ENCODE measurements at places on chromosomes 16 and 17.

DNA sequence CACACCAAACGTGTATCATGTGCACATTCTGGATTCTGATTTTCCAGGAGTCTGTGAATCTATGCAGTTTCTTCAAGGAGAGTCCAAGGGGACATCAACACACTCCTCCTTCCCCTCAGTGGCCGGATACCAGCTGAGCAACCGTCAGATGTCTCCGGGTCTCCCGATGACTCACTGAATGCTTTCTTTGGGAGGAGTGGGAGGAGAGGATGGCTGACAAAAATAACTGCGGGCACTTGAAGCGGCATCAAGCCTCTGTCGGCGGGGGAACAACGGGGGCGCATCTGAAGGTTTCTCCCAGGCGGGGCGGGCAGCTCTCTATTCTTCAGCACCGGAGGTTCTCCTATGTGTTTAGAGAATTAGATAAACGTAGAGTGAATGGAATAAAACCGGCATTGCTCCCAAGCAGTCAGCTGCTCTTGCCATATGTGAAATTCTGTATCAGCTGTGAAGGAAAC is 24.6 kb upstream of the LRRC75A start:
- peak; percentile 95 for DNase-seq

DNA sequence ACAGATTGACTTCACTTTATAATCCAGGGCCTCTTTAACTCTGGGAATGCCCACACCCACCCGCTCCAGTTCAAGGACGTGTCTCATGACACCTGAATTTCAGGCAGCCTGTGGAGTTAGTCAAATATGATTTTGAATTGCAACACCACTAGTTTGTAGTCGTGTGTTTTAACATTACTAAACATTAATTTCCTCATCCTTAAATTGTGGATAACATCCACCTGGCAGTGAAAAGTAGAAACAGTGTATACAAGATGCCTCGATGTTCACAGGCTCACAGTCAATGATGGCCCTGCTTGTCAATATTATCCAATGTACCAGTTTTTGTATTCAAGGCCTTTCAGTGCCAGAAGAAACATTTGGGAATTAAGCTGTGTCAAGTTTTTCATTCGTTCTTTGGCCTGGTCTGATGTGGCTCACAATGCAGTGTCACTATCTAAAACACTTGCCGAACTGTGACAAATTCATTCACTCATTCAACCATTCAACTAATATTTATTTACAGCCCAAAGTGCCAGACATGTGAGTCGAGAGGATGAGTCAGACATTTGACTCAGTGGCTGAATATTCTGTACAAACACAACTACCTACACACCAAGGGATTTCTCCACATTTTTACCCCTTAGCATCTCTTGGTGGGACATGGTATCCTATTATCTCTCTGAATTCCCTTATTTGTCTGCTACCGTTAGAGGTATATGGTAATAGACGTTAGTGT is 1.4 kb downstream of the MEIOB start:
- DNase-seq, result peak; percentile 35

DNA sequence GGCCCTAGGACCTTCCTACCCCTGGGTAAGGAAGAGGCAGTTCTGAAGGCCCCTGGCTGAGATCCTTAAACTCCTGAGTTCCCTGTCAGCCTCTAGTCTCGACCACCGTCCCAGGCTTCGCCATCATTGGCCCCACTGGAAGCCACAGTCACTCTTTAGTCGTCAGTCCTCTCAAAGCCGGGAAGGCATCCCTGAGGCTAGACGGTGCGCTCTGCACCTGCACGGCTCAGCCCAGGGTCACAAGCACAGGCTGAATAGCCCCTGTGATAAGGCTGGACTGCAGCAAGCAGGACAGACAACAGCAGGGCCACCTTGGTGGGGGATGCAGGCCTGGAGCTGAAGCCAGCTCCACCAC is 3.3 kb upstream of the HEXIM1 start:
- no peak for DNase-seq

- DNase-seq, result no peak
Observed at GRCh38 chr16:89565256-89565505, 4.7 kb downstream of the RPL13 start.

DNA sequence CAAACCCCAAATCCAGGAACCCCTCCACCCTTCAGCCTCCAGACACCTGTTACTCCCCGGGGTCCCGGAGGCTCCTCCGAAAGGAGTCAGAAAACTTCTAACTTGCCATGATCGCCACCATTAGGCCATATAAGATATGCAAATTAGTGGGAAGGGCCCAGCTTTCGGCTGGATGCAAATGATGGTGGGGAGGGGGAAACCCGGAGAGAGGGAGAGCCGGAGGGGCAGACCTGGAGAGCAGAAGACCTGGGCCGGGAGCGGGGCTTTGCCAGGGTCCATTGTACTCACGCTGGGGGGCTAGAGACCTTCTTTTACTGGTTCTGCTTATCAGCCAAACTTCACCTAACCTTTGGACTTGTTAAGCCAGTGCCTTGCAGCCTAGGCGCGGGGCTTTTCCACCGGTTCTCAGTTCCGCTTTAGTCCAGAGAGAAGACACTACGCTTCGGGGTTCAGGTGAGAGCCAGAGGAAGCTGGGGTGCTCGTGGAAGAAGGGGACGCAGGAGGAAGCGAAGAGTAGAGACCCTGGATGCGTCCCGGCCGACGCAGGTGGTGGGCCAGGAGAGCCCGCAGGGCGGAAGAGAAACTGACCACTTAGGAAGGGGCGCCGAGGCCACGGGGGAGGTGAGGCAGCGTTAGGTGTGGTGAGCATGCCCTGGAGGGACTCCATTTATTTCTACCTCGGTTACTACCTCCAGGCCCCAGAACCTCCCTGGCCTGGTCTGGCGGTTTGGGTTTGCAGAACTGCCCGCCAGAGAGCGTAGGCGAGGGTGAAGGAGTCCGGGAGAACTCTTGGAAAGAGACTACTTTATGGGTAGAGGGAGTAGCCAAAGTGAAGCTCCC is at the start of gene HNF1B:
Gene HNF1B, minus strand, starts transcription at position 99 of the 840 bp plus-strand sequence. CDS start 175 bp downstream, outside the sequence.
- no peak for DNase-seq

GRCh38 chr16:28254158-28254557 is 38.2 kb upstream of the SBK1 start:
- no peak for DNase-seq

- no peak for DNase-seq
Observed at GRCh38 chr17:75454193-75454592, 2.2 kb upstream of the TMEM94 start.

DNA sequence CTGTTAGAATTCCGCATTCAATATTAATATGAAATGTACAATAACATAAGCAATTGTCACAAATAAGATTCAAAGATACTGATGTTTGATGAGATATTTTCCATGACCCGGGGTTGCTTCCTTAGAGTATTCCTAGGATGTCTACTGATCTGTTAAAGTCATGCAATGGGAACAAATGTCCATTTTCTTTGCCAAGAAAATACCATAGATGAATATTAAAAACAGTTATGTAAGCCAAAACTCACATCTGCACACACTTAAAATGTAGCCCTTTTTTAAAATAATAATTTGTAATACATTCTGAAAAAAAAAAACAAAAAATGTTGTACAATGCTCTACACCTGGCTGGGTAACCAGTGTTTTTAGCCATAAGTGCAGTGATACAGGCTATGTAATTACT is 259.4 kb upstream of the AXIN2 start:
- DNase-seq, result no peak

- peak; percentile 43 for DNase-seq
Observed at GRCh38 chr17:20156196-20157000, 147.2 kb downstream of the SPECC1 start.

DNA sequence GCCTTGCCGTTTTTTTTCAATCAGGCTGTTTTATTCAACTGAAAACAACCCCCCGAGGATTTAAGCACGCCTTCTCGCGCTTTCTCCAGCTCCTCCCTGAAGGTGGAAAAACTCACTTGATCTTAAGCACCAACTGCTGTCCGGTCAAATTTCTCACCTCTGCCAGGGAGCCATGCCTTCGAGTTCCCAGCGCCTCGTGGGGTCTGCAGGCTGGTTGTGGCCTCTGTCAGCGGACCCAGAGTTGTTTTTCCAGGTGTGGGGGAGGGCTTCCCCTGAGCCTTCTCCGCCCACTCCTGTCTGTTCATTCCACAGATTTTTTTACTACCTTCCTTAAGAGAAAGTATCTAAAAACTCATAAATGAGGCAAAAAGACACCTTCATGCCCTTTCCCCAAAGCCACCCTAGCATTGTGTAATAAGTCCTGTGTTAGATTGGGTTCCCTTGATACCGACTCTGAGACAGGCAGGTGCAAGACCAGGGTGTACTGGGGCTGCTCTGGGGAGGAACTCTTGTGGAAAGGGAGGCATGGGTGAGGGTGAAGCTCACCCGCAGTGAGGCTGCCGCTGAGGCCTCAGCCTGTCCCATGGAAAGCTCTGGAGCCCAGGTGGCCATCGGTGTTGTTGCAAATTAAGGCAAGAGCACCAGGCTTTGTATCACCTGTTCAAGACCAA is 101.6 kb downstream of the AXIN2 start:
- DNase-seq, result no peak

- DNase-seq, result no peak
Observed at GRCh38 chr16:29835926-29836325, 15.7 kb downstream of the MVP start.

DNA sequence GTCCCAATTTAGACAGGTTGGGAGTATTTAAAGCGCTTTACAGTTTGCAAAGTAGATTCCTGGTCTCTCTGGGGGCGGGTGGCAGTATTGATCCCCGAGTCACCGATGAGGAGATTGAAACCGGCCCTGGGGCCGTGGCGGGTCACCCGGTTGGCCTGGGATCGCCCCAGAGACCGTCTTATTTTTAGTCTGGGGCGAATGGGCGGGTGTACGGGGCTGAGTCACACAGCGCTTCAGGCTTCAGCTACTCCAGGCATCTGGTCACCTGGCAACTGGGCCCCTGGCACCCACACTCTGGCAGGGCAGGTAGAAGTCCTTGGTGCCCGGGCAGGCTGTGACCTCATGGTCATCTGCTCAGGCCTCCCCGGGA is 669 bp downstream of the MIEF2 start:
- DNase-seq, result peak; percentile 85

DNA sequence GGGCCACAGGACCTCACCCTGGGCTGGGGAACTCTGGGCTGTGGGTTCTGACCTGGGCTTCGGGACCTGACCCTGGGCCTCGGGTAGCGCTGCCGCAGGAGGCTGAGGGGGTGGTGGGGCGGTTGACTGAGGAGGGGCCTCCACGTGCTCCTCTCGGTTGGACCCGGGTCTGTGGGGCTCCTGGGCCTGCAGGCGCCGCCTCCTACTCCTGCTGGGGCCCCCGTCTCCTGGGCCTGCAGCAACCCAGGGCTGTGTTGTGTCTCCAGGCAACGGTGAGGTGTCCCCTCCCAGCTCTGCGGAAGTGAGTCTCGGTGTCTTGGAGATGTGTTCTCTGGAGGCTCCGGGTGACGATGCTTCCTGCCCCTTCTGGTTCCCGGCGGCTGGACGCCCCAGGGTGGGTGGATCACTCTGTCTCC is 41.5 kb upstream of the GNG13 start:
- DNase-seq, result no peak

DNA sequence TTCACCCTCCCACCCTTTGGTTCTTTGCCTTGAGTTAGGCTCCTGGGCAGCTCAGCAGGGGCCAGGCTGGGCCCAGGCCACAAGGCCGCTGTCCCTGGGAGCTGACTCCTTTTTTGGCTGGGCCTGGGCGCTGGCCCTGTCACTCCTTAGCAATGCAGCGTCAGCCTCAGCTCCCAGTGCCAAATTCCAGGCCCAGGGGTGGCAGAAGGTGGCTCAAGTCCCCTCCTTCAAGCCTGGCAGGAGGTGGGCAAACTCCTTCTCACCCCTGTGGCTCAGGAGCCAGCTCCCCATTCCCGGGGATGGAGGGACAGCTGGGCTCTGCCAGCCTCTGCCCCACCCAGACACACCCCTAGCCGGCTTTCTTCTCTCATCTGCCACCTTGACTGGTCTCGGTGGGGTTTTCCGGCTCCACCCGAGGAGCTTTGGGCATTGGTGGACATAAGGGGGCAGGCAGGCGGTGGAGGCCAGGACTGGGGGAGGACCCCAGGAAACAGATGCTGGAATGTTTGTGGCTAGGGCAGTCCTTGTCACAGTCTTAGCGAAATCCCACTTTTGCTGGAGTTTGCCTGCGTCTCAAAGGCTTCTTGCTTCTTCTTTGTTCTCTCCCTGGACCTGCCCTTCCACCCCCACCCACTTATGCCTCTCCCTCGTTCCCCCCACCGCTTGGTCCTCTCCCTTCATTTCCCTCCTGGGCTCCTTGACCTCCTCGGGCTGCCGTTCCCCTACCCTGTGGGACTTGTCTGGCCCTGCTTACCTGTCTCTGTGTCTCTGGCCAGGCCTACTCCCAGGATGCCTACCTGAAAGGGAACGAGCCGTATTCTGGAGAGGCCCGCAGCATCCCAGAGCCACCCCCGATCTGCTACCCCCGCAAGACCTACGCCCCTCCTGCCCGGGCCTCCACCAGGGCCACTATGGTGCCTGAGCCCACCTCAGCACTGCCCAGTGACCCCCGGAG is 37.4 kb downstream of the ARHGAP23 start:
- DNase-seq, result no peak

- no peak for DNase-seq
Observed at GRCh38 chr16:88430524-88431446, 22.3 kb upstream of the ZFPM1 start.

GRCh38 chr16:88030498-88030897 is 79.3 kb downstream of the BANP start:
- no peak for DNase-seq

GRCh38 chr17:57614742-57615141 is 130.4 kb downstream of the CCDC182 start:
- no peak for DNase-seq

DNA sequence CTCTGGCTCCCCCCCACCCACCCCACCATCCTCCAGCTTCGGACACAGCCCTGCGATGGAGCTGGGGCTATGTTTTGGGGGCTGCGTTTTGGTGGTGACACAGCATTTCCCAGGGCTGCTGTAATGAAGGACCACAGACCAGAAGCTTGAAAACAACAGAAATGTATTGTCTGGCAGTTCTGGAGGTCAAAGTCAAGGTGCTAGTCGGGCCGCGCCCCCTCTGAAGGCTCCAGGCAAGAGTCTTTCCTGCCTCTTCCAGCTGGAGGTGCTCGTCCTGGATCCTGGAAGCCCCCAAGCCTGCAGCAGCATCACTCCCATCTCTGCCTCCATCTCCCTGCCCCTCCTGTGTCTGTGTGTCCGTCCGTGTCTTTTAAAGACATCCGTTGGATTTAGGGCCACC is 50.8 kb downstream of the TBC1D16 start:
- no peak for DNase-seq

GRCh38 chr17:72812823-72813222 is 279.7 kb downstream of the SLC39A11 start:
- peak; percentile 72 for DNase-seq

DNA sequence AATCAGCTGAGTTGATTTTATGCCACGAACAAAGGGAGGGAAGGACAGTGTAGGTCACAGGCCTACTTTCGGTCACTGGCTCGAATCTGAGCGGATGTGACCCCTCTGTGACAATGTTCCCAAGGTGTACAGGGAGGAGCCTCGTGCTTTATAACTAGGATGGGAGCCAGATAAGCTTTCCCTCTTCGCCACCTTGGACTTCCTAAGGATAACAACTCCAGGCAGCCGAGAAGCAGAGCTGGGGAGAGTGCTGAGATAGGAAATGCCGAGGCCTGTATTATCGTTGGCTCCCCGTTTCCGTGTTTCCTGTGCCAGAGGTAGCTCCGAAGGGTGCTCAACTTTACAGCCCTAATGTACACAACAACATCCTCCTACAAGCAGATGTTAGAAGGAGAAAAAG is 217.8 kb upstream of the IRX3 start:
- DNase-seq, result no peak
